ENCODE measurements at places on chromosomes 3 and 15. TPM values are rescaled to one million over a fixed set of nuclear protein-coding genes. Genes with fewer than 3 reads are reported as not detected.

NMNAT3 gene
- total RNA-seq: 5.6 TPM

DNA sequence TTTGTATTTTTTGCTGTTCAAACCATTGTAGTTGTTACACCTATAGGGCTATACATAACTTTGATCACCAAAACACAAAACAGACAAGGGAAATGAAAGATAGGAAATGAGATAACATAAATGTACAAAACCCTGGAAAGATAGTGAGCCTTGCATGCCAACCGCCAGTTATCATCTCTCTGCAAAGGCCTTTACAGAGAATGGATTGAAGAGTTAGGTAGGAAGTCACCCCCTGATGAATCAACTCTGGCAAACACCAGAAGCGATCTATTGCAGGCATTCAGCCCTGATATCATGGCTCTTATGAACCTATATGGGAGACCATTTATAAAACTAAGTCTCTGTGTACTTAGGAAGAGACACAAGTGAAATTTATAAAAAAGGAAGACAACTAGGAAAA lies 588.0 kb downstream of the TUSC7 start:
- DNase-seq: no peak
- H3K4me1 ChIP-seq: no peaks in the 10 kb centered on the region
- no peaks in the 10 kb centered on the region for H3K27me3 ChIP-seq
- no peak overlapping the region for H3K27ac ChIP-seq
- H3K4me3 ChIP-seq: no peak overlapping the region
- H3K36me3 ChIP-seq: no peaks in the 10 kb centered on the region

GRCh38 chr15:83449250-83449671 lies 2.1 kb downstream of the SH3GL3 start:
- H3K4me3 ChIP-seq: no peak overlapping the region
- H3K27ac ChIP-seq: no peak overlapping the region
- H3K4me1 ChIP-seq: peaks cover 15% of the 10 kb centered on the region

GRCh38 chr3:7607676-7608075 lies 746.8 kb downstream of the GRM7 start:
- no peaks in the 10 kb centered on the region for H3K4me1 ChIP-seq
- no peak overlapping the region for H3K4me3 ChIP-seq
- H3K27ac ChIP-seq: no peak overlapping the region
- no peaks in the 10 kb centered on the region for H3K27me3 ChIP-seq

ITIH1 gene
- total RNA-seq: not detected

MESP2 gene
- not detected for total RNA-seq

GRCh38 chr3:48750856-48751255 lies 33.8 kb upstream of the IP6K2 start:
- H3K27me3 ChIP-seq: no peaks in the 10 kb centered on the region
- no peaks in the 10 kb centered on the region for H3K36me3 ChIP-seq
- no peak overlapping the region for H3K27ac ChIP-seq
- H3K4me3 ChIP-seq: no peak overlapping the region
- no peak for DNase-seq

DNA sequence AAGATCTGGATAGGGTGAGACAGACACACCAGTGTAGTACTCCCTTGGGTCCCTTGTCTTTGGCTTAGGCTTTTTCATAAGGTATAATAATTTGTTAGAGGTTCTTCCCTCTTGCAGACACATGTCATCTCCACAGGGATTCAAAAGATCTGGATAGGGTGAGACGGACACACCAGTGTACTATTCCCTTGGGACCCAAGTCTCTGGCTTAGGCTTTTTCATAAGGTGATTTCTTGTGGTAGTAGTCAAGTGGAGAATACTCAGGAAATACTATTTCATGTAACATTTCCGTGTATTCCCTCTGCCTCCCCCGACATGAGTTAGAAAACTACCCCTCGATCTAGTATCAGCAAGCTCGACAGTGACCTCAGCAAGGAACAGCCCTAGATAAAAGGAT lies 954 bp upstream of the MAPKBP1 start:
- H3K4me1 ChIP-seq: no peaks in the 10 kb centered on the region
- no peaks in the 10 kb centered on the region for H3K36me3 ChIP-seq
- H3K27me3 ChIP-seq: no peaks in the 10 kb centered on the region
- no peak for DNase-seq
- peak overlapping the region; percentile 86 for H3K4me3 ChIP-seq
- H3K27ac ChIP-seq: peak overlapping the region; percentile 86

GRCh38 chr3:112390783-112391641 lies 58.1 kb downstream of the CD200 start:
- no peaks in the 10 kb centered on the region for H3K4me1 ChIP-seq
- peak overlapping the region; percentile 56 for H3K27ac ChIP-seq
- no peak for DNase-seq
- no peaks in the 10 kb centered on the region for H3K27me3 ChIP-seq

DNA sequence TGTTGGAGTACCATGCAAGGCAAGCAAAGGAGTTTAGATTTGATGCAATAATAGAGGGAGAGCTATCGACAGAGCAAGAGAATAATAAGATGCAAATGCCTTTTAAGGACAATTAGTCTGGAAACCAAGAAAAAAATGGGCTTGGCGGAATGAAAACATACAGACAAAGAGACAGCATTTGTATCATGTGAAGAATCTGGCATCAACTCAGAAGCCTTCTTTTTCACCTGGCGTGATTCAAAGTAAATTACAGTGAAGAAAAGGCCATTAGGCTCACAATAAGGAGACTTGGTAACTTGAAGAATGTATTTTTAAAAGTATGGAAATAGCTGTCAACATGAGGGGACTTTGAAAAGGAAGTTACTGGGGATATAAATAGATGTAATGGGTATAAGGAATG lies 521.2 kb upstream of the GOLIM4 start:
- no peaks in the 10 kb centered on the region for H3K4me1 ChIP-seq
- no peak overlapping the region for H3K27ac ChIP-seq
- H3K36me3 ChIP-seq: no peaks in the 10 kb centered on the region
- no peak for DNase-seq
- H3K27me3 ChIP-seq: no peaks in the 10 kb centered on the region

GRCh38 chr15:59148153-59148833 lies 43.3 kb downstream of the CCNB2 start:
- no peak overlapping the region for H3K27ac ChIP-seq
- no peak overlapping the region for H3K4me3 ChIP-seq
- no peaks in the 10 kb centered on the region for H3K4me1 ChIP-seq
- H3K36me3 ChIP-seq: no peaks in the 10 kb centered on the region
- no peak for DNase-seq

GRCh38 chr3:172404237-172404962 lies 43.9 kb downstream of the GHSR start:
- no peak overlapping the region for H3K27ac ChIP-seq
- no peak for DNase-seq
- no peaks in the 10 kb centered on the region for H3K27me3 ChIP-seq
- H3K36me3 ChIP-seq: no peaks in the 10 kb centered on the region
- no peak overlapping the region for H3K4me3 ChIP-seq
- H3K4me1 ChIP-seq: no peaks in the 10 kb centered on the region

GRCh38 chr3:48299746-48300712 lies 33.4 kb downstream of the SPINK8 start:
- H3K4me3 ChIP-seq: peak overlapping the region; percentile 89
- H3K27me3 ChIP-seq: no peaks in the 10 kb centered on the region
- H3K4me1 ChIP-seq: no peaks in the 10 kb centered on the region

DNA sequence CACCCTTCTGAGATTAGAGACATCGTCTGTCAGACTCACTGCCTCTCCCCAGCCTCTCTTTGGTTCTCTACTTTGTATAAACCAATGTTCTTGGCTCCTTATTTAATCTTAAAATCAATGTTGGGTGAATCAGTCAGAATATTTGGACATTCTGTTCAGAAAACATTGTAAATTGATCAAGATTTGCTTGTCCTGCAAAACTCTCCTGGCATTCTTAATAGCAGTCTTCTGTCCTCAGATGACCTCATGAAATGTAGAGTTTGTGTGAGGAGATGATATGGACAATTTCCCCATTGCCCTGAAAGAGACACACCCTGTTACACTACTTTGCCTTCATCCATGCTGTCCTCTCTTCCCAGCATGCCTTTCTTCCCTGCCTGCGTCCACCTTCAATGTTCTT lies 33.6 kb downstream of the CD200R1L start:
- H3K4me1 ChIP-seq: peaks cover 3% of the 10 kb centered on the region
- H3K4me3 ChIP-seq: no peak overlapping the region
- H3K27ac ChIP-seq: no peak overlapping the region
- no peaks in the 10 kb centered on the region for H3K27me3 ChIP-seq
- H3K36me3 ChIP-seq: no peaks in the 10 kb centered on the region

DNA sequence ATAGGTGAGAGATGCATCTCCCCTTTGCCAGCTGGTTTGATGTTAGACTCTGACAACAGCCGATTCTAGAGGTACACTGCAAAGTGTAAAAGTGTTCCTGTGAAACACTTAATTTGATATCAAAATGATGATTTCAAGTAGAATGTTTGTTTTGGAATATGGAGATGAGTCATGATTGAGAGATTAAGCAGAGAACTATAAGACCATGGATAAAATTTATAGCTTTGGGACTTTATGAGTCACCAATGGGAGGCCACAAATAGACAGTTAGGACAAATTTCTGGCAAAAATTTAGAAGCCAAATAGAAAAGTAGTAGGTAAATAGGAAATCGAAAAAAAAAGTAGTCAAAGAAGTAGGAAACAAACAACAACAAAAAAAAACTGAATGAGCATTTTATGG lies 672.5 kb downstream of the NSUN3 start:
- no peak overlapping the region for H3K4me3 ChIP-seq
- no peak overlapping the region for H3K27ac ChIP-seq
- DNase-seq: no peak
- no peaks in the 10 kb centered on the region for H3K27me3 ChIP-seq
- H3K36me3 ChIP-seq: no peaks in the 10 kb centered on the region

CEMIP gene
- 0.57 TPM for total RNA-seq

- no peaks in the 10 kb centered on the region for H3K36me3 ChIP-seq
- H3K4me3 ChIP-seq: no peak overlapping the region
- H3K27me3 ChIP-seq: no peaks in the 10 kb centered on the region
- DNase-seq: no peak
Observed at GRCh38 chr3:12454816-12455121, 29.5 kb upstream of the TSEN2 start.

- H3K36me3 ChIP-seq: no peaks in the 10 kb centered on the region
- no peaks in the 10 kb centered on the region for H3K27me3 ChIP-seq
- no peak overlapping the region for H3K4me3 ChIP-seq
- DNase-seq: no peak
Observed at GRCh38 chr3:150077107-150077506, 106.4 kb upstream of the PFN2 start.

DNA sequence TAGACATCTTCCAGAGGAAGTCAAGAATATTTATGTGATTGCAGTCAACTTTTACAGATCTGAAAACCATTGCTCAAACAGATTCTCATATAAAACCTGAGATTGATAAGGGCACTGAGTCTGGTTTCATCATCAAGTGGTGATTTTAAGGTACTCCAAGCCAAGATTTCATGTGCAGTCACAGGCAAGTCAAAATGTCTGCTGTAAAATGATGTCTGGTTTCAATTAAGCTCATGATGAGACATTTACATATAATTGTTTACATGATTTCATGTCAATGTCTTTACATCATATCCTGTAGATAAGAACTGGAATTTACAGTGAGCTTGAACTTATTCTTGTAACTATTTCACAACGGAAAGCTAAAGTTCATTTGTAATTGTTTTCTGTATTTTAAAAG lies 1215.5 kb downstream of the ROBO2 start:
- H3K27me3 ChIP-seq: no peaks in the 10 kb centered on the region
- no peaks in the 10 kb centered on the region for H3K36me3 ChIP-seq
- H3K4me3 ChIP-seq: no peak overlapping the region
- no peak overlapping the region for H3K27ac ChIP-seq

GRCh38 chr15:64337761-64338160 lies 18.2 kb downstream of the CSNK1G1 start:
- H3K27me3 ChIP-seq: no peaks in the 10 kb centered on the region
- DNase-seq: no peak
- H3K4me3 ChIP-seq: no peak overlapping the region
- no peak overlapping the region for H3K27ac ChIP-seq

NKIRAS1 gene
- 8.9 TPM for total RNA-seq

GRCh38 chr3:143835312-143835711 lies 13.0 kb downstream of the SLC9A9 start:
- H3K4me3 ChIP-seq: no peak overlapping the region
- no peaks in the 10 kb centered on the region for H3K4me1 ChIP-seq
- H3K36me3 ChIP-seq: no peaks in the 10 kb centered on the region
- no peaks in the 10 kb centered on the region for H3K27me3 ChIP-seq

- H3K27ac ChIP-seq: no peak overlapping the region
- H3K4me3 ChIP-seq: no peak overlapping the region
- H3K36me3 ChIP-seq: no peaks in the 10 kb centered on the region
- H3K4me1 ChIP-seq: no peaks in the 10 kb centered on the region
- no peak for DNase-seq
Observed at GRCh38 chr15:31550211-31550977, 223.8 kb downstream of the KLF13 start.

GRCh38 chr15:34311563-34311962 lies 26.0 kb downstream of the SLC12A6 start:
- no peak overlapping the region for H3K27ac ChIP-seq
- H3K4me3 ChIP-seq: no peak overlapping the region
- no peaks in the 10 kb centered on the region for H3K36me3 ChIP-seq
- H3K4me1 ChIP-seq: peaks cover 3% of the 10 kb centered on the region
- no peak for DNase-seq

GRCh38 chr15:42808913-42809312 lies 72.0 kb upstream of the CDAN1 start:
- H3K36me3 ChIP-seq: no peaks in the 10 kb centered on the region
- no peak for DNase-seq
- H3K4me3 ChIP-seq: no peak overlapping the region
- no peaks in the 10 kb centered on the region for H3K4me1 ChIP-seq
- no peak overlapping the region for H3K27ac ChIP-seq

GRCh38 chr3:136146981-136147729 lies 49.0 kb downstream of the MSL2 start:
- peaks cover 32% of the 10 kb centered on the region for H3K36me3 ChIP-seq
- no peaks in the 10 kb centered on the region for H3K27me3 ChIP-seq

GRCh38 chr3:176661432-176661964 lies 535.8 kb downstream of the TBL1XR1 start:
- H3K27me3 ChIP-seq: no peaks in the 10 kb centered on the region
- H3K36me3 ChIP-seq: no peaks in the 10 kb centered on the region
- H3K4me3 ChIP-seq: no peak overlapping the region
- no peak overlapping the region for H3K27ac ChIP-seq
- no peak for DNase-seq

CLDN18 gene
- total RNA-seq: not detected

AGTR1 gene
- 0.70 TPM for total RNA-seq

CGNL1 gene
- total RNA-seq: 2.0 TPM

- no peak overlapping the region for H3K4me3 ChIP-seq
- H3K4me1 ChIP-seq: no peaks in the 10 kb centered on the region
- DNase-seq: no peak
- H3K27ac ChIP-seq: no peak overlapping the region
- no peaks in the 10 kb centered on the region for H3K36me3 ChIP-seq
- H3K27me3 ChIP-seq: no peaks in the 10 kb centered on the region
Observed at GRCh38 chr3:53224536-53224935, 31.3 kb downstream of the TKT start.

DNA sequence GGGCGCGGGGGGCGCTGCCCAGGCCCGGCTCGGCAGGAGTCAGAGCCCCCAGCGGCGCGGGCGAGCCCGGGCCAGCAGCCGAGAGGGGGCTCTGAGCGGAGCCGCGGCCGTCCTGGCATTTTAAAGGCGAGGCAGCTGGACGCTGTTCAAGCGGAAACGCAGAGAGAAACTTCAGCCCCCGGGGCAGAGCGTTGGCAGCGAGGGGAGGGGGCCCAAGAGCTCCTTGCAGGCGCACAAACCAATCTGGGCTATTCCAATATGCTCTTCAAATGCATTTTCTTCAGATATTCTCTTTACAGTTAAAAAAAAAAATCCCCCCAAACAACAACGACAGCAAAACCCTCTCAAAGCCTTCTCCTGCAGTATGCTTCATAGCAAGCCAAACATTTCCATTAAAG lies at the start of gene CTXND1:
TSS of gene CTXND1 (minus strand) at position 93 of the 398 bp plus-strand sequence. CDS start 50,264 bp downstream, outside the sequence.
- no peak within 1 kb of the TSS for H3K27ac ChIP-seq
- peak within 1 kb of the TSS; percentile 55 for H3K4me3 ChIP-seq
- no peak for DNase-seq
- H3K27me3 ChIP-seq: peaks cover 16% of the 10 kb centered on the region

CHRNA5 gene
- 1.2 TPM for total RNA-seq

Measured in Peyer's patch (tissue), 4 donors.